ENCODE measurements at places on chromosomes 13 and 19.

- no peak for DNase-seq
Measured at GRCh38 chr19:55270172-55270942, 9.6 kb downstream of the HSPBP1 start.

DNA sequence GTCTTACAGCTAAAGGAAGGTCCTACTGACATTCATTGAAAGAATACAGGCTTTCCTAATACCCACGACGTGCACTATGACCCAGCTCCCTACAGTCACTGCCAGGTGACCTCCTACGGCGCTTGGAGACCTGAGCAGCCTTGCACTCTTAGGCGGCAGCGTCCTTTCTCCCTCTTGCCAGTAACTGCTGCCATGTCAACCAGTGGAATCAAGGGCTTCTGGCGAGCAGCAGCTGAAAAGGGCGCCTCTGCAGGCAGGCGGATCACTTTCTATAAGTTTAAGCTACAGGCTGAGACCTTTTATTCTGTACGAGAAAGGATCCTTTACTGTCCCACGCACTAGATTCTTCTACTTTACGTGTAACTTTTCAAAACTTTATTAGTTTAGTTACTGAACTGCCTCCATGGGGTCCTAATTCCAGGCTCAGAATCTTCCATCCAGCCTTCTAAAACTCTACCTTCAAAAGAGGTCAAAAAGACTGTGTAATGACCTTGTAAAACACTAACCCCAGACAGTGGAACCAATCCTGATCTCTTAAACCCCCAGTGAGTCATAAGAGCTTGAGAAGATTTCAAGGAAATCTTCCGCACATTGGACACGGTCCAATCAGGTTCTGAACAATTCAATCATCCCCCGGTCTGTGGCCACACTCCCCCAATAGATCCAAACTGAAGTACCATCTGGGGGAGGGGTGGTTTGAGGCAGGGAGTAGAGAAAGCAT lies 1.9 kb downstream of the KCTD12 start:
- no peak for DNase-seq

GRCh38 chr13:62643007-62643483 lies 1227.4 kb upstream of the PCDH20 start:
- DNase-seq, result no peak

DNA sequence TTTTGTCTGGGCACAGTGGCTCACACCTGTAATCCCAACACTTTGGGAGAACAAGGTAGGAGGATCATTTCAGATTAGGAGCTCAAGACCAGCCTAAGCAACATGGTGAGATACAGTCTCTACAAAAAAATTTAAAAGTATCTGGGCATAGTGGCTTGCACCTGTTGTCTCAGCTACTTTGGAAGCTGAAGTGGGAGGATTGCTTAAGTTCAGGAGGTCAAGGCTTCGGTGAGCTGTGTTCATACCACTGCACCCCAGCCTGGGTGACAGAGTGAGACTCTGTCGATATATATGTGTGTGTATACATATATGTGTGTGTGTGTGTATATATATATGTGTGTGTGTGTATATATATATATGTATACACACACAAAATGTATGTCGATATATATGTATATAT lies 833.0 kb downstream of the PCDH9 start:
- DNase-seq, result no peak

DNA sequence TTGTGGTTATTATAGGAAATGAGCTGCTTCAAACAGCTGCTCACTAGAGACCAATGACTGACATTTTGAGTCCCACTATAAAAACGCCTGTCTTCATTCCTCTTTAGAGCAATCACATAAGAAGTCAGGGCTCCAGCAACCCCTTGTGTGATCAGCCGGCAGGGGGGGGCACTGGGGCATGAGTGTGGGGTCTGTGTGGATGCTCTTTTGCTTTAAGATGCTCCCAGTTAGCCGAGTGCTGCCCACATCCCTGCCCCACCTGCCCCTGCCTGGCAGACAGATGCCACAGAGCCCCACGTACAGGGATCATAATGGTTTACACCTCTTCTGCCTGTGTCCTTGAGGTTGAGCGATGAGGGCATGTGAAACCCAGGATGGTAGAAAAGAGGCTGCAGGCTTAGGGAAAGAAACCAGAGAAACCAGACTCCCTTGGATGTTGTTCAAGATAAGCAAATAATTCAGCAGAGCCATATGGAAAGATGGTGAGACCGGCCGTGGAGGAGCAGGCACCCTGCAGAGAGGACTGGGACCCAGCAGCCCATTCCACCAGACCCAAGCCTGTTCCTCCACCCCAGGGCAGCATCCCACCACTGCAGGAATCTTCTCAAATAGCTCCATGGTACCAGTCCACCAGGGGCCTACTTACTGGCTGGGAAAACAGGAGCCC lies 55.4 kb downstream of the CHST8 start:
- DNase-seq, result no peak

Data from CD4-positive, alpha-beta T cell treated with Interleukin-4 for 1 hour (primary cell).